ENCODE measurements at places on chromosomes 3 and 15.

GRCh38 chr3:149816986-149817385 is 4.0 kb downstream of the RNF13 start:
- DNase-seq, result no peak

- no peak for DNase-seq
Measured at GRCh38 chr15:49047456-49047855, 1.2 kb upstream of the SECISBP2L start.

GRCh38 chr3:153961494-153961893 is 159.7 kb upstream of the ARHGEF26 start:
- no peak for DNase-seq

GRCh38 chr3:124207873-124208485 is 216.1 kb upstream of the ROPN1 start:
- no peak for DNase-seq

GRCh38 chr3:166706094-166706493 is 674.0 kb downstream of the ZBBX start:
- no peak for DNase-seq

DNA sequence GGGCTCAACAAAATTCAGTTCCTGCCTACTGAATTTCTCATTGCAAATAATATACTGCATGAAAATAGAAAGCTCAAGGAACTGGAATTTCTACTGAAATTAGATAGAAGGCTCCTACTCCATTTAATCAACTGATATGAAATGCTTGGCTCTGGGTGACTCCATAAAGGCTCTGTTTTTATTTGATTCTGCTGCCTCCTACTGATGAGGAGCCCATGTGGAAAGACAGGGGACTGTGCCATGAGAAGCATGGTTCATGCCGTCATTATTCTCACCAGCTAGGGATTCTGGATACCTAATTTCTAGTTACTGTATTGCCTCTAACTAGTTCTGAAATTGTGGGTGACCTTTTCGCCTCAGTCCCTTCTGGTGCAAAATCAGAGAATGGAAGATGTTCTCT is 366.2 kb upstream of the DPH6 start:
- DNase-seq, result peak; percentile 4

GRCh38 chr3:14771593-14772497 is 46.9 kb upstream of the FGD5 start:
- no peak for DNase-seq

DNA sequence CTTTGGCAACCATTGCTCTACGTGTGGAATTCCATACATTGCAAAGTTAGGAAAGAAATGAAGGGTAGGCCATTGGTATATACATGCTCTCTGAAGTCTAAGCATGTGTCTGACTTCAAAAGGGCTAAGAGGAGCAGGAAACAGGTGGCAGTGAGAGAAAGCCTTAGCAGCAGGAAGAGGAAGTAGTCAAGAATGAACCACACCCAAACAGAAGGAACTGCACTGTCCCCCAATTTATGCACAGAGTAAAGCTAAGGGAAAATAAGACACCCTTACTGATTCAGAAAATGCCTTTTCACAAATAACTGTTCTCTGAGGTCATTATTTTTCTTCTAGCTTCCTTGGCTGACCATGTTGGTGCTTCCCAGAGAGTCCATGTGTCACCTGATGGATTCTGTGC is 575.4 kb downstream of the NTRK3 start:
- DNase-seq, result no peak

GRCh38 chr3:50792568-50792967 is 117.8 kb downstream of the DOCK3 start:
- DNase-seq, result no peak

DNA sequence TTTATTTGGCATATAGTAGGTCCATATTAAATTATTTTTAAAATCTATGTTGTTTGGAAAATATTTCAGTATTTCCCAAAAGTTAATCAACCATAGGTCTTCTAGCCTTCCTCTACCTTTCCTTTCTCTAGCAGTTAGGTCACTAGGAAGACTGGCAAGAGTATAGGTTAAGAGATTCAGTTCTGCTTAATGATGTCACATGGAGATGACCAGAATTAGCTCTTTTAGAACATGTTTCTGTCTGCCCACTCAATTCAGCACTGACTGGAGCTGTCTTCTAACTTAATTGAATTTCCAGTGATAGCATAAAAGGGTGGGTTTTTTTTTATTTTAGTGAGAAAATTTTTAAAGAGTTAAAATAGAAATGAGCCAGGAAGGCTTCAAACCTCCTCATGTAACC is 23.8 kb upstream of the ZBED2 start:
- no peak for DNase-seq

GRCh38 chr15:38088971-38089370 is 154.5 kb downstream of the TMCO5A start:
- peak; percentile 27 for DNase-seq

DNA sequence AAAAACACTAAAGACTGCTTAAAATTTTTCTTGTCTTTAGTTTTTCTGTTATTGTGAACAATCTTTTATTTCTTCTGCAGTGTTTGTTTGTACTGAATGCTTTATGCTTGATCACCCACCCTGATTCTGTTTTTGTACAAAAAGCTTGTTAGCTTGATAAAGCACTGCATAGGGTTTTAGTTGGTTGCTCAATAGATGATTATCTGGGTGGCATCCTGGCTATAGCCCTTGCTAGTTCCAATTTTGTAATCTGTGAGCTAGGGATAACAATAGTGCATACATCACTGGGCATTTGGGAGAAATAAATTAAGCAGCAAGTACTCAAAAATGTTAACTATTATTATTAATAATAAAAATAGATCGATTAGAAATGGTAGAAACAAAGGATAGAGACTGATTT is 102.3 kb downstream of the ZPLD1 start:
- no peak for DNase-seq

Measured in fibroblast of skin of back (primary cell).